ENCODE measurements at places on chromosomes 12 and 14.
A peak's percentile ranks its signal among the peaks of the same experiment; 100 is the strongest.

GRCh38 chr14:32514236-32514635, 185.1 kb downstream of the AKAP6 start:
- peak; percentile 24 for DNase-seq

DNA sequence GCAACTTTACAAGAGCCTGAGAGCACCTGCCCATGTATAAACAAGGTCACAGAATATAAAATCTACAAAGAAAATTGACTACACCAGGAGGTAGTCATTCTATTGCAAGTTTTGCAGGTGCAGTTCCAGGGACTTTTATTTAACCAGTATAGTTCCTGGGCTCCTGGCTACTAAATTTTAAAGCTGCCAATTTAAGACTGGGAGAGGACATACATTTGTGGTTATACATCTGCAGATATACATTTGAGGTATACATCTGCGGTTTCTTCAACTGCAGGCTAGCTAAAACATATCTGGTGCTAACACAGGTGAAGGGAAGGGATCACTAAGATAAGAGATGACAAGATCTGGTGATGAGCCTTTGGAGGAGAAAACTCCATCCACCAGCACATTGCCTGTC, 30.2 kb downstream of the BBS10 start:
- no peak for DNase-seq

DNA sequence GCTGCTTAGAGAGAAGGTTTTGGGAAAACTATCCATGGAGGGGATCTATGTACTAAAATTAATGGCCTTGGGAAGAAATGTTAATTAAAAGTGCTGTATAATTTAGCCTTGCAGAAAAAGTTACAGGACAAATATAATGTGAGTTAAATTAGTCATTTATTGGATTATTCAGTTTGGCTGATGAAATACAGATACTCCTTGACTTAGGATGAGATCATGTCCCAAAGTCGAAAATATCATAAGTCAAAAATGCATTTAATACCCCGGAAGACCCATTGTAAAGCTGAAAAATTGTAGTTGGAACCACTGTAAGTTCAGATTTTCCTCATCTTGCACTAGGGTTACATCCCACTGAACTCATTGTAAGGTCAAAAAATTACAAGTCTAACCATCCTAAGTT, 9.7 kb downstream of the RTRAF start:
- DNase-seq, result peak; percentile 15

- no peak for DNase-seq
Measured at GRCh38 chr12:11653215-11653753, 3.8 kb downstream of the ETV6 start.

DNA sequence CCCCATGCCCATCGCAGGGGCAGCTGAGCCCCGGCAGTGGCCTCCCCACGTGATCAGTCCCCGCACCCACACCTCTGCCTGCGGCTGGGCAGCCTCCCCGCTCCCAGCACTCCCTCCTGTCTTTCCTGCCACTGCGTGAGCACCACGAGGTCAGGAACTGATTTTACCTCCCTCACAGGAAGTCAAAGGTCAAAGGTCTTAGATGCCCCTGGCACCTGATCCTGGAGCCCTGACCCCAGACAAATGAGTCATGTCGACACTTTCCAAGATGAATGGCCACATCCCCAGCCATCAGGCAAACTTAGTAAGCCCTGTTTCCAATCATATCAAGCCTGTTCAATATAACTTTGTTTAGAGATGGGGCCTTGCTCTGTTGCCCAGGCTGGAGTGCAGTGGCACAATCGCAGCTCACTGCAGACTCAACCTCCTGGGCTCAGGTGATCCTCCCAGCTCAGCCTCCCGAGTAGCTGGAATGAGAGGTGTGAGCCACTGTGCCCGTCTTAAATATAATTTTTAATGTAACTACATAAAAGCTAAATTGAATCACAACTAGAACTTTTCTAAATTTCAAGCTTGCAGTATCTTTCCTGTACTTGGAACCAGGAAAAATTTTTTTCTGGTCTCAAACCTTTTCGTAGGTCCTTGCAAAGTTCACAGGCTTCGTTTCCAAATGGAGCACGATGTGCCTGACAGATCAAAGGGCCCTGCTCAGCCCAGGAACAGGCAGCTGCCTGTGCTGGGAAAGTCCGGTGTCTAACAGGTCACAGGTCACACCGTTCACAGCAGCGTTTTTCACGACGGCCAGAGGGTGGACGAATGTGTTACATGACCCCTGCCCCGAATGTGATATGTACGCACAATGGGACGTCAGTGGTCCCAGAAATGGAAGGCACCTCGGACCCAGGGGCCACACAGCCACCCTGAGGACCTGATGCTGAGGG, 1.9 kb downstream of the LRCOL1 start:
- DNase-seq, result no peak

GRCh38 chr12:62301080-62301798, 41.0 kb downstream of the USP15 start:
- no peak for DNase-seq

DNA sequence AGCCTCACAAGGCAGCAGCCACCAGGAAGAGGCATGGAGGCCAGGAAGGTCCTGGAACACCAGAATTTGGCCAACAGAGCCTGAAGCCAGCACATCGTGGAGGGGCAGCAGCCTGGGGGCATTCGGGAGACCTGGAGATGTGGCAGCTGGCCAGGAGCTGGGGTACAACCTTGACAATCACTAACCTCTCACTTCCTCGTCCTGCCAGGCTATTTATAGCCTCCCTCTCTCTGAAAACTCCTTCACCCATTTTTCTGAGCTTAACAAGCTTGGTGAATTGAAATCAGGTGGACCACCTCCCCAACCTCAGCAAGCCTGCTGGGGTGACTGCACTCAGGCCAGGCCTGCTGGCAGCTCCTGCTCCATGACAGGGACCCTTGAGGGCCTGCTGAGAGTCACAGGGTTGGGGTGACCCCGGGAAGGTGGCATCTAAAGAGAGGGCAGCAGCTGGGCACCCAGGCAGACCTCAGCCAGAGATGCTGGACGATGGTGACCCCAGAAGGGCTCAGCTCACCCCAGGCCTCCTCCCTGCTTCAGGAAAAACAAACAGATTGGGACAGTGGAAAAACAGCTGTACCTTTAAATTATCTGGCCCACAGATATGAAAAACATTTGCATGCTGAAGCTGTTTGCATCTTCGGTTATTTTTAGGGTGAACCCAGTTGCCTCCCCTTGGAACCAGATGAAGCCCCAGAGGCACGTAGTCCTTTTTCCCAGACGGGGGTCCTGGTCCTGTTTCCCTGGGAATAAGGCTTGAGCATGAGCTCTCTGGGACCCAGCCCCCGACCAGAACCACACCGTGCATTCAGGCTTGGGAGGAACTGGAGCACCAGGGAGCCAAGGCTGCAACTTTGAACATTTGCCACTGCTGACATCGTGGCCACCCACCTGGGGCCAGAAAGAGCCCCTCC, 67.0 kb downstream of the PITPNM2 start:
- no peak for DNase-seq

DNA sequence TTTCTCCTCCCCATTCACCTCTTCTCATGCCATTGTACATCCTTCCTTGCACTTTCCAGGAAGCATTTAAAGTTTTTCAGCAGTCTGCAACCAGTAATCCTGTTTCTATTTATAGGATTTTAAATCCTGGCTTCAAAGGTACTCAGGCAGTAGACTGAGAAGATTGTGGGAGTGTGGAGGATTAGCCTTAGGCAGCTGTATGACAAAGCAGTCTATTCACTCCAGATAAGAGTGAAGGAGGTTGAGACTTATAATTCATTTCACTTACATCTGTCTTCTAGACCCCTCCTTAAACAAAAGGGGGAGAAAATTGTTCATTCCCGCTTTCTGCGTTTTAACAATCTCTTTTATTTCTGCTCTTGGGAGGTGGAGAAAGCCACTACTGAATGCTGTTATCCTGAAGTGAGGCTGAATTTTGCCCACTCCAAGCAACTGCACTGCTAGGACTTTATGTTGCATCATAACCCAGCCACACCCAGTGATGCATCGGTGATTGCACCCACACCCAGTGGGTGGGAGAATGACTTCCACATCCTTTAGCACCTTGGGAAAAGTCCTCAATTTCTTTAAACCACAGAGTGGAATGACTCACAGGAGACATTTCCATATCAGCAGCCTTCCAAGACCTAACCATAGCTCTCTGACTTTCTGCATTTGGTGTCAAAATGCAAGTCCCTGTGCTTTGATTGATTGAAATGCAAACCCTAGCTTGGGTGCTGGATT, 382.5 kb upstream of the ATP2B1 start:
- peak; percentile 96 for DNase-seq

GRCh38 chr14:92902726-92903125, 20.2 kb upstream of the CHGA start:
- no peak for DNase-seq

DNA sequence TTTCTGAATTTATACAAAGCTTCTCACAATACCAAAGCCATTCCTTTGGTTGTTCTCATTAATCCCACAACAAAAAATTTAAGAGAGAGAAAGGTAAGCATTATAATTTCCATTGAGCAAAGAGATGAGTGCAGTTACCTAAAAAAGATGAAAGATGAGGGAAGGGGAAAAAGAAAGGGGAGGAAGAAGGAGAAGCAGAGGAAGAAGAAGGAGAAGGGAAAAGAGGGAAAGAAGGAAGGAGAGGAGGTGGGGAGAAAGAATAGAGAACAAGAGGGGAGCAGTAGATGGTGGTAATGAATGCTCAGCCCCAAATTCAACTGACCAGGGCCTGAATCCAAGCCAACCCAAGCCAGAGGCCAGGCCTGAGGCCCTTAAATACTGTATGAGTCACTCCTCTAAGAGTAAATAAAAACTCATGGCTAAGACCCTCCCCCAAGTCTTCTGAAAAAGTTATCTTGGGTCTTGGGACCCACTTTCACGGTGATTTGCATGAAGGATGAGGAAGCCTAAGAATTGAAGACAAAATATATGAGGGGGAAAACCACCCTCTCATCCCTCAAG, 144.6 kb downstream of the ITPR2 start:
- no peak for DNase-seq

GRCh38 chr12:62698701-62699101, 232.1 kb downstream of the MON2 start:
- DNase-seq, result peak; percentile 81

DNA sequence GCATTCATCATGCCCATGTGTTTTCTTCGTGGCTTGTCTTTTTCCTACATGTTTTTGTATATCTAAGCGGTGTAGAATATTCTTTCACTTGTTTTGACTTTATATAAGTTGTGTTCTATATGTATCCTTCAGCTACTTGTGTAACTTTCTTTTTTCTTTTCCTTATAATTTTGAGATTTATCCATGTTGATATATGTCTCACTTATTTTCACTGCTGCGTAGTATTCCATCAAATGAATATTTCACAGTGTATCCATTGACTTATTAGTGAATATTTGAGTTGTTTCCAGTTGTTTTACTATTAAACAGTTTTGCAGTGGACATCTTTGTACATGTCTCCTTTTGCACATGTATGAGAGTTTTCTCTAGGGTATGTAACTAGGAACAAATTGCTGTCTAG, 43.9 kb downstream of the BORCS5 start:
- no peak for DNase-seq

DNA sequence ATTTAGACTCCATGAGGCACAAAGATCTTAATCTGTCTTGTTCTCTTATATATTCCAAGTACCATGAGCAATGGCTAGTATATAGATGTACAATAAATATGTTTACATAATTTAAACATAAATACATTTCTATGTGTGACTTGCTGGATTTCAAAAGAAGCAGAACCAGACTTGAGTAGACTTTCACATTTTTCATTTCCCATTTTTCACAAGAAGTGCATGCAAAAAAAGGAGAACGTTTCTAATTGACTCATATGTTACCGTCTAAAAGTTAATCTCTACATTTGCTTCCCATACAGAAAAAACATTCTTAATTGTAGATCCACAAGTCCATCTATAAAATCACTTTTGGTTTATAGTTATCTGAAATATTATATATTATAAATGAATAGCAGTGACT, 256.5 kb upstream of the USP15 start:
- no peak for DNase-seq

GRCh38 chr14:33408291-33408690, 469.6 kb downstream of the NPAS3 start:
- no peak for DNase-seq

GRCh38 chr12:47017901-47018475, 61.4 kb upstream of the PCED1B start:
- no peak for DNase-seq

- DNase-seq, result no peak
Measured at GRCh38 chr14:77085538-77085937, 12.5 kb upstream of the CIPC start.

GRCh38 chr12:56124133-56124532, 3.9 kb upstream of the ESYT1 start:
- no peak for DNase-seq

- no peak for DNase-seq
Measured at GRCh38 chr14:22491683-22492621, 97.1 kb downstream of the DAD1 start.

DNA sequence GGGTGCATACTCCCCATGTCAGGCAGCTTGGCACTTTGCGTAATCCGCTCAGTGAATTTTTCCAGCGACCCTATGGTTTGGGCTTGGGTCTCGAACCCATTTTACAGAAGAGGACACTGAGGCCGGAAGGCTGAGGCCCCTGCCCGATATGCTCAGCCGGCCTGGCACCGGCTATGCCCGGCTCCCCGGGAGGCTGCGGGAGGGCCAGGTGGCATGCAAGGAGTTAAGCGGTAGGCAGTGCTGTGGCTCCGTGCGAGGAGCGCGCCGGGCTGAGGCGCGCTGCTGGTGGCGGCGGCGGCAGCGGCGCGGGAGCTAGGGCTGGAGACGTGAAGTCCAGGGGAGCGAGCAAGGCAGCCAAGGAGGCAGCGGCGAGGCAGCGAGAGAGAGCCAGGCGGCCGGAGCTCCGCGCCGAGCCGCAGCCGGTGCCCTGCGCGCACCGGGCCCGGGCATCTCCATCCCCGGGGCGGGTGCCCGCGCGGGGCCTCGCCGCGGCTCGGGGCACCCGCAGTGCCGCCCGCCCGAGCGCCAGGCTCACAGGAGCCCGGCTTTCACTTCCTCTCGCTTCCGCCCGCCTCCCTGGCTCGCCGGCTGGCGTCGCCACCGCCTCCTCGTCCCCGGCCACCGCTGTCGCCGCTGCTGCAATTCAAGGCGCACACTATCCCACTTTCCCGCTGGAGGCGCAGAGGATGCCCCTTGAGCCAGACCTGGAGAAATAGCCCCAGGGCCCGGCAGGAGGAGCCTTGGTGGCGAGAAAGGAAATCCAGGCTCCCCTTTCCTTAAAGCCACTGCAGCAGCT, at the start of gene WSCD2:
TSS of gene WSCD2 (plus strand) at position 272 of the 796 bp plus-strand sequence. CDS start 66,545 bp downstream, outside the sequence.
- DNase-seq, result peak; percentile 1

DNA sequence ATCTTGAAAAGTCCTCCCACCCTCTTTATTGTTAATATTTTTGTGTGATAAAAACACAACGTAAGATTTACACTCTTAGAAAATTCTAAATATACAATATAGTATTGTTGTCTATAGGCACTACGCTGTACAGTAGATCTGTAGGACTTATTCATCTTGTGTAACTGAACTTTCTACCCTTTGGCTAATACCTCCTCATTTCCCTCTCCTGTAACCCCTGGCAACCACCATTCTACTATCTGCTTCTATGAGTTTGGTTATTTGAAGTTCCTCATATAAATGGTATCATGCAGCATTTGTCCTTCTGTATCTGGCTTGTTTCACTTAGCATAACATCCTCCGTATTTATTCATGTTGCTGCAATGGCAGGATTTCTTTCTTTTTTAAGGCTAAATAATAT, 5.2 kb upstream of the CLEC9A start:
- no peak for DNase-seq

- no peak for DNase-seq
Measured at GRCh38 chr14:23941669-23942068, 11.9 kb upstream of the DHRS4 start.

- DNase-seq, result no peak
Measured at GRCh38 chr14:54470701-54471100, 18.1 kb downstream of the GMFB start.

GRCh38 chr12:100797246-100797645, 2.7 kb downstream of the ANO4 start:
- no peak for DNase-seq

- DNase-seq, result peak; percentile 5
Measured at GRCh38 chr12:127941332-127941731, 325.6 kb upstream of the TMEM132C start.
